SK-N-MC (cell line): ENCODE measurements at places on chromosomes 4 and X.

DNA sequence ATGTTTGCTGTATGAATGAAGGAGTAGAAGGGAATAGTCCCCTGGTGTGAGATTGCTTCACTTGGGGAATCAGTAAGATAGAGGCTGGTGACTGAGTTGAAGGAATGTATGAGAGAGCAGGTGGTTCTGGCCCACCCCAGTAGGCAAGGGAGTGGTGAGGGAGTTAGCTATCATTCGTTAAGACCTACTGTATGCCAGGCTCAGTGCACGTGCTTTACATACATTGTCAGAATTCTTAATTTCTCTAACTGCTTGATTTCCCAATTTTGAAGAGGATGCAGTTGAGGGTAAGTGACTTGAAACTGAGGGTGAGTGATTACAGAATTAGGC is 700 bp downstream of the VMA21 start:
- DNase-seq, result no peak

DNA sequence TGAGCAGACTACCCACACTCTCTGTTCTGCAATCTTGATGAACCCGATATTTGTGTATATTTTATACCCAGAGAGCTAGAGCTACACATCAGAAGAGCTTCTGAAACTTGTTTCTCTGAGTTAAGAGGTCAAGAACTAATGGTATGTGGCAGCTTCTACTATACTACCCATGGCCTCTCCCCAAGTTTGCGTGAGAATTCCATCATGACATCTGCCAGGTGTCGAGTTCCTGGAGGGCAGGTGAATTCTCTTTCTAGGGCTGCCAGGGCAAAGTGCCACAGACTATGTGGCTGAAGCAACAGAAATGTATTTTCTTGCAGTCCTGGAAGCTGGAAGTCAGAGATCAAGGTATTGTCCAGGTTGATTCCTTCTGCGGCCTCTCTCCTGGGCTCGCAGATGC is 4.4 kb downstream of the SORCS2 start:
- DNase-seq, result no peak

DNA sequence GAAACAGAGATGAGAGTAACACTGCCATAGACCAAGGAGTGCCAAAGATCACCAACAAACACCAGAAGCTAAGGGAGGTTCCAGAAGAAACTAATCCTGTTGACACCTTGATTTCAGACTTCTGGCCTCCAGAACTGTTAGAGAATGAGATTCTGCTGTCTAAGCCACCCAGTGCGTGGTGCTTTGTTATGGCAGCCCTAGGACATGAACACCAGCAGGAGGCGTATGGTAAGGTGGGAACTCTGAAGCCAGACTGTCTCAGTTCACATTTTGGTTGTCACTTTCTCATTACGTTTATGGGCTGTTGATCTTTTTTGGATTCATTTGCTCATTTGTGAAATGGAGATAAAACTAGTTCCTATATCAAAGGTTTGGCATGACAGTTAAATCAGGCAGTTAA is 142.9 kb downstream of the DCHS2 start:
- DNase-seq, result no peak

DNA sequence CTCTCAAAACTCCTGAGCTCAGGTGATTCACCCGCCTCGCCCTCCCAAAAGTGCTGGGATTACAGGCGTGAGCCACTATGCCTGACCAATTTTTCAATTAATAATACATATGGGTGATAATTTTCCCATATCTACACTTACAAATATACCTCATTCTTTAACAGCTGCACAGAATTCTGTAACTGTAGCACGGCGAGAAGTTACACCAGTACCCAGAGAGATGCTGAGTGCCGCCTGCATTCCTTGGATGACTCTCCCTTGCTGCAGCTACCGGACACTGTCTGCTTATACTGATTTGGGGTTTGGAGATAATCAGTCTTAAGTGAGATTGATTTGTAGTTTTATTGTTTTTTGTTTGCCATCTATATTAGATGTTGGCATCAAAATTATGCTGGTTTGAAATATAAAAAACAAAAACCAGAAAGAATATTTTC is 5.8 kb downstream of the TIFA start:
- no peak for DNase-seq

DNA sequence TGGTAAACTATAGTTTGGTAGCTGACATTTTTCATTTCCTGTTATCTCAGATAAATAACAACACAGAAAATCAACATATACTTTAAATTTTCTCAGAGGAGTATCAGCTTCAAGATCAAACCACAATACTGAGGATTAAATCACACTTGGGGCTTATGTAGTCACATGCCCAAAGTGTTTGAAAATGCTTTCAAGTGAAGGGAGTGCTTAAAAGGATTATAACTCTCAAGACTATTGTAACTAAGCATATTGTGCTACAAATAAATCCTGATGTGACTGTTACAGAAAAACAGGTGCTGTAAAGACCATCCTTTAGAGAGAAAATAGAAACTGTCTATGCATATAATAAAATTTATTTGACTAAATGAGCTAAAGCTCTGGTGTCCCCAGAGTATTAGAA is 887.6 kb downstream of the ADGRL3 start:
- DNase-seq, result no peak

DNA sequence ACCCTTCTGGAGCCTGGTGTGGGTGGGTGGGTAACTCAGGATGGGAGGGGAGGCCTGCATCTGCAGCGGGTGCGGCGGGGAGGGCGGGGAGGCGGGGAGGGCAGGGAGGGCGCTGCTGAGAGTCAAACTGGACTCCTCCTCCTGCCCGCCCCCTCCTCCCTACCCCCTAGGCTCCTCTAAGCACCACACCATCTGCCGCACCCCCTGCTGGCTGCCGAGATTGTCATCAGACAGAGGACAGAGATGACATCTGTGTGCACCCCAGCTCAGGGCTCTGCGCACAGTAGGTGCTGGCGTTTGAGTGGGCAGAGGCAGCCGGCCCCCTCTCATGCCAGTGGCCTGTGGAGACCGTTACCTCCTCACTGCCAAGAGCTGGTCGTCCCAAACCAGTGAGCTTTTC is 10.6 kb upstream of the HMX1 start:
- no peak for DNase-seq

DNA sequence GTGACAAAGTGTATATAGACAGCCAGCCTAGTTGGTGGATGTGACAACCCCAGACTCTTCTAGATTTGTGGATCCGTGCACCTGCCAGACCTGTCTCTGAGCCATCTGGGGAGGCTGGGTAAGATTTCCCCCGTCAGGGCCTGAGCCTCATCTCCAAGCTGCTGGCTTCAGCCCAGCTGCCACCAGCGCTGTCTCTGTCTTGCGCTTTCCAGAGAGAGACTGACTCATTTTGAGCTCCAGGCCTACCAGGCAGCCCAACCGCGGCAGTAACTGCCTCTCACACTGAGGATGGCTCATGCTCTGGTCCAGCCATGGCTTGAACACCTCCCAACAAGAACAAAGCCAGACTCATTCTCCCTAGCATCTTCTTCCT is 26.4 kb downstream of the NOP14 start:
- no peak for DNase-seq
